KG1 (cell line): ENCODE measurements at places on chromosomes 3 and 15.

GRCh38 chr3:99783011-99783573 lies 34.6 kb upstream of the CMSS1 start:
- no peak for DNase-seq

GRCh38 chr15:77039848-77040247 lies 31.1 kb downstream of the TSPAN3 start:
- DNase-seq, result no peak

DNA sequence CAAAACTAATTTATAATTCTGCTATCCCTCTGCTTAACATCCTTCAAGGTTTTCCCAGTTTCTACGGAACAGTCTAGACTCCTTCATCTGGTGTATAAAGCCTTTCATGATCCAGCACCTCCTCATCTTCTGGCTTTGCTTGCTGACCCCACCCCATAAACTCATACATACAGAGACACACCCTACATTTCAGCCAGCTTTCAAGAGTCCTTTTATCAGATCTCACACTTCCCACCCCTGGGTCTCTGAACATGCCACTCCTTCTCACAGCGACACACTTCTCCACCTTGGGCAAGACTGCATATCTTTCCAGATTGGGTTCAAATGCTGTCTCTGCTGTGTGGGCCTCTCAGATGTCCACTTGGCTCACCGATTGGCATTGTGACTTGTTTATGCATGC lies 166.8 kb upstream of the LPP start:
- DNase-seq, result no peak

DNA sequence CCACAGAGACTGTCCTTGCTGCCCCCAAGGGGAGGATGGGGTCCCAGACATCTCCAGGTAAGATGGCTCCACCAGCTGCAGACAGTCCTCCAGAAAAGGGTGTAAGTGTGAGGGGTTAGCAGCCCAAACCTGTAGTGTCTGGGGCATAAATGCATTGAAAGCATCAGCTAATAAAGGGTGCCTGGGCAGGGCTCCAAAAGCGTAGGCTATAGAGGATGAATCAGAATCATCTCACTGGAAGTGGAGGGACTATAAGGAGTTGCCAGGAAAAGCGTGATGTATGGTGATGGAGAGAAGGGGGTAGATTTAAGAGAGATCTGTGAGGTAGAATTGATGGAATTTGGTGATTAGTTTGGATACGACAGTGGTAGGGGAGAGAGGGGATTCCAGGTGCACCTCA lies 79.9 kb upstream of the ONECUT1 start:
- DNase-seq, result no peak

- no peak for DNase-seq
Observed at GRCh38 chr3:139533781-139534454, 5.6 kb downstream of the RBP1 start.

GRCh38 chr15:31346367-31347066 lies 19.9 kb downstream of the KLF13 start:
- no peak for DNase-seq

- no peak for DNase-seq
Observed at GRCh38 chr15:79076661-79077060, 13.9 kb downstream of the RASGRF1 start.

DNA sequence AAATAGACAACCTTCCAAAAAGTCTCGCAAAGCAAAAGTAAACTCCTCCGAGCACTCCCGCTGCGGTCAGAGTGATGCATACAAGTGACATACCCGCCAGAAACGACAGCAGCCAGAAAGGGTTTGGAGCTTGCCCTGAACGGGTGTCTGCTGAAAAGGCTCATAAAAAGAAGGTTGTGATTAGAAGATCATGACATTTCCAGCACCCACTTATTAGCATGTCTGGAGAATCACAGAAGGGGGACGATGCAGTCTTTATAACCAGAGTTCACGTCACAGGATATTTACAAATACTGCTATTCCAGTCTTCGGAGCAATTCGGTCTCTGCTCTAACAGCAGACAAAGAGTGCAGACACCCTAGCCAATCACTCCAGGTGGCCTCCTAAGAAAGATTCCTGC lies 59.1 kb upstream of the FRMD4B start:
- no peak for DNase-seq

GRCh38 chr3:167861649-167862048 lies 126.1 kb downstream of the SERPINI1 start:
- no peak for DNase-seq

DNA sequence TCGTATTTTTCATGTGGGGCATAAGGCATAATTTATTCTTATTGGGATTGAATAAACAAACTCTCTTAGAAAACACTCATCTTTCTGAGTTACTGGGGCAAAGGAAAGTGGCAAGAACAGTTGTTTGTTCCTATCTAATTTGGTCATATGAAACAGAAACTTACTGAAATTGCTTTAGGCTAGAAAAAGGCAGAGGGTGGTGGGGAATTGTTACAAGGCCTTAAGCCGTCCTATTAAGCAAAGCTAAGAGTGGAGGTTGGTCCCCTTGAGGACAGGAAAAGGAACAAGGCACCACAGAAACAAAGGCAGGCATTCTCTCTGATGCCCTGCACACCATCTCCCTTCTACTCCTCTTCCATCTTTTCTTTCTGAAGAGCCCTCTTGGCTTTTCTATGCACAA lies 830.9 kb downstream of the EDEM1 start:
- DNase-seq, result no peak

GRCh38 chr3:187274977-187275338 lies 16.6 kb downstream of the MASP1 start:
- no peak for DNase-seq

- DNase-seq, result no peak
Observed at GRCh38 chr3:14371573-14372474, 30.6 kb upstream of the SLC6A6 start.

GRCh38 chr3:100067589-100067988 lies 46.7 kb downstream of the FILIP1L start:
- DNase-seq, result no peak

DNA sequence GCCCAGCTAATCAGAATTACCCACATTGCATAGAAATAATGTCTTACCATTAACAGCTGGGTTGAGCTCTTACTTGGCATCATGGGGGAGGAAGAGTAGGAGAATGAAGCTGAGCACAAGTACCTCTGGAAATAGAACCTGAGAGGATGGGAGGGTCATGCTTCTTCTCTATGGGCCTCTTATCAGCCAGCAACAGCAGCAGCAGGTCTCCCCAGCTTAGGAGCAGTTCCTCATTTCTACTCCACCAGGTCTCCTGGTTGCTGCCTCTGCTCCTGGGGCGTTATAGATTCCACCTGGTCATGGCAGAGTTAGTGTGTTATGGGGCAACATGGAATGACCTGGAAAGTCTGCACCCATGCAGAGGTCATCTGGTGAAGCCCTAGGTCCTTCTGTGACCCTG lies 3.4 kb downstream of the FSD2 start:
- no peak for DNase-seq

DNA sequence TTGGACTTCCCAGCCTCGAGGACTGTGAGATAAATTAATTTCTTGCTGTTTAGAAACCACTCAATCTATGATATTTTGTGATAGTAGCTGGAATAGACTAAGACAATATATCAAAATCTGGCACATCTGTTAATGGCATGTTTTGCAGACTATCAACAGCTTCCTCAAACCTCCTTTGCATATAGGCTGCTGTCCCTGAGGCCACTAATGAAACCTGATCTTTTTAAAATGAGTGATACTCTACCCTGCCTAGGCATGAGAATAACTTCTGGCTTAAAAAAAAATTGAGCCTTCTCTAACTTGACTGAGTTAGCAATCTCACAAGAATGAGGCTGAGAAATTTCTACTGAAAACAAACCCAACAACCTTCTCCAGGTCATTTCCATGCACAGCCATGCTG lies 176.0 kb upstream of the CRBN start:
- no peak for DNase-seq

GRCh38 chr3:194140520-194141414 lies 4.8 kb downstream of the HES1 start:
- peak; percentile 59 for DNase-seq

DNA sequence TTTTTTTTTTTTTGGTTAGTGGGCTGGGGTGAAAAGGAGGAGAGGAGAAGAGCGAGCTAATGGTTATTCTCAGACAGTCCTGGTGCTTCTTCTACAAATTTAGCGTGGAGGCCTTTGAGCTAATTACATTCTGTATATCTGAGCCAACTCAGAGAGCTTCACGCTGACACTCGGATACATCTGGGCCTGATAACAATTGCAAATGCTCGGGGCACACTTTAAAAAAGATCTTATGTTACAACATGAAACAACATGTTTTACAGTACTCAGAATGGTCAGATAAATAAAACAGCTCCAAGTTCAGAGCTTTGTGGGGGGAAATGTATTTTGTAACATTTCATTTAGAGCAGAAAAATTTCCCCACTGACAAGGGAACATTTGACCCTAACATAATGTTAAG lies 966.9 kb upstream of the NR2F2 start:
- DNase-seq, result no peak

DNA sequence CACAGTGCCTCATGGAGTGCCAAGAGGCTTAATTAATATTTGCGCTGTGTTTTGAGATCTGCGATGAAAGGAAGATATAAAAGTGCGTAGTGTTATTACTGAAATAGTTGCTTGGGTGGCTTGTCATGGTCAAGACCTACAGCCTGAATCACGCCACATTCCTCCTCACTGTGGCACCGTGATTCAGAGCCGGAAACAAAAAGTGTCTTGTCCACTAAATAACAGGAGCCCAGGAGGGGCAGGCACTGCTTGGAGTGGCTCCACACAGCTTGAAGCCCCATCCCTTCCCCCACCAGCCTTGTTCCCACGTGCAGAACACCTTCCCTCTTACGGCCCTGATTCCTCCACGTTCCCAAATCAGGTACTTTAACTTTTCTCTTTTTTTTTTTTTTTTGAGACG lies 1.2 kb upstream of the LRRC15 start:
- no peak for DNase-seq

DNA sequence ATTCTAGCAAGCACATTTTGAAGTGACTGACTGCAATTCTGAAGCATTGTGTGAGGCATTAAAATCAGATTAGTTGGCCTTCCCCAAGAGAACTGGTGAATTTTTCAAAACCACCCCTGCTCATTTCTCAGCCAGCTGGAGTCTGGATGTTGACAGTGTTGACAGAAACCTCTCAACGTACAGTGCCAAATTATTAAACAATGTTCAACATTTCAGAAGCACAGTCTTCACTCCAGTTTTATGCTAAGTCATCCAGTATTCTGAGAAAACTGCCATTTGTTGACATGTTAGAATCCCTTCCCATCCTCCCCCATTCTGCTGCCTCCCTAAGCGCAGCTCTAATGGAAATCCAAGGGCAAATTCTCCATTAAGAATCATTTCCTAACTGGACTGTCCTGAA lies 369.3 kb upstream of the TRIM42 start:
- DNase-seq, result no peak

GRCh38 chr3:58321791-58322190 lies 10.9 kb upstream of the PXK start:
- DNase-seq, result no peak

- DNase-seq, result no peak
Observed at GRCh38 chr3:170539897-170540296, 46.0 kb downstream of the SLC7A14 start.

- no peak for DNase-seq
Observed at GRCh38 chr15:52382647-52383046, 87.0 kb upstream of the MYO5C start.

- DNase-seq, result no peak
Observed at GRCh38 chr3:78015856-78016255, 976.0 kb downstream of the ROBO2 start.

GRCh38 chr3:127791221-127791913 lies 30.9 kb downstream of the MGLL start:
- no peak for DNase-seq

GRCh38 chr15:94547711-94548110 lies 316.4 kb downstream of the MCTP2 start:
- no peak for DNase-seq

GRCh38 chr15:95298729-95299128 lies 1031.8 kb upstream of the NR2F2 start:
- peak; percentile 43 for DNase-seq

- no peak for DNase-seq
Observed at GRCh38 chr3:31124373-31124772, 229.9 kb upstream of the GADL1 start.

- no peak for DNase-seq
Observed at GRCh38 chr3:99960941-99961340, 143.3 kb downstream of the CMSS1 start.

DNA sequence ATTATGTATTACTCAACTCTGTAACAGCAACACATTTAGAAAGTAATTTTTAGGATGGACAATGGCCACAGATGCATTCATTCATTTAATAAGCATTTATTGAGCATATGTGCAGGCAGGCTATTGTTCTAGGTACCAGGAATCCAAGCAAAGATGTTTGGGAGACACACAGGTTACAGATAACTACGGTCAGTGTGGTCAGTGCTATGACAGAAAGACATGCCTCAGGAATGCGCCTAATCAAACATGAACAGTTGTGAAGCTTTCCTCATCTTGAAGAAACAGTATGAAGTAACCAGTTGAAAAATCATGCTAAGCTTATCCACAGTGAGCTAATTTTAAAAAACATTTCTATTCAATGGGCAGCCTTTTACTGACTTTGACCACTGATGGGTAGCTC lies 155.4 kb upstream of the CCDC54 start:
- no peak for DNase-seq

DNA sequence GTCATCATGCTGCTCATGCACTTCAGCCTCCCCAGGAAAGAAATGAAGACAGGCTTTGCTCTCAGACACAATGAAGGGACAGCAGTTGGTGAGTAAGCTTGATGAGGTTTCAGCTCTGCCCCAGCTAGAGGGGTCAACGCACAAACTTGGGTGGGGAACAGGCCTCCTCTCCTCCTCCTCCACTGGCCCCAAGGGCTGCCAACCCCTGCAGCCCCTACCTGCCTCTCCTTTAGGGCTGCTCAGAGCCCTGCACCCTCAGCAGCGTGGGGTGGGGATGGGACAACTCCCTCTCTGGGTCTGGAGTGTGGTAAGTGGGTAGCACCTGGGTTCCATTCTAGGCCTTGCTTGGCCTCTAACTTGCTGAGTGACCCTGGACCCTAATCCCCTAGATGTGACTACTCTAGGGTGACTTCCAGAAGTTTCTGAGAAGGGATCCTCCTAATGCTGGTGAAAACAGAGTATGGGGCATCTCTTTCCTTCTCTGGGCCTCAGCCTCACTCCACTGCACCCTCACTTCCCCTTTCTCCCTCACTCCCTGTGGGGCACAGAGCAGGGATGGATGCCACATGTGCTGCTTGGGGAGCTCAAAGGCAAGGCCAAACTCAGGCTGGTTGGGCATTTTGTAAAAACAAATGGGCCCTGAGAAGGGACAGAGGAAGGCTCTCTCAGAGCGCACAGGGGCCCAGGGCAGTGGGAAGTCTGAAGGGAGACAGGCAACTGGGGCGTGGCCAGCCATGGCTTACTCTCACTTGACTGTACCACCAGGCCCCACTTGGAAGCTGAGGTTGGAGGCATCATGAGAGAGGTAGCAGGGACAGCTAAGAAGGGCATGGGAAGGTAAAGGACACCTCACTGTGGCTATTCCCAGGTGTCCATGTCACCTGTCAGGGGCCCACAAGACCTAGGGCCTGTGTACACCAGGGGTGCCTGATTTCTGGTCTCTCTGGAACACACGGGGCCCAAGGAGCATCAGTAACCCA lies 64.0 kb downstream of the SYNM start:
- DNase-seq, result no peak

- DNase-seq, result no peak
Observed at GRCh38 chr3:15646851-15647511, 45.4 kb downstream of the BTD start.

GRCh38 chr3:46508850-46509591 lies 11.2 kb downstream of the RTP3 start:
- DNase-seq, result no peak

- DNase-seq, result peak; percentile 39
Observed at GRCh38 chr3:87298111-87298718, 21.8 kb upstream of the POU1F1 start.

- no peak for DNase-seq
Observed at GRCh38 chr15:81853150-81853748, 192.6 kb downstream of the MEX3B start.
